ENCODE measurements at places on chromosomes 7 and 10.

DNA sequence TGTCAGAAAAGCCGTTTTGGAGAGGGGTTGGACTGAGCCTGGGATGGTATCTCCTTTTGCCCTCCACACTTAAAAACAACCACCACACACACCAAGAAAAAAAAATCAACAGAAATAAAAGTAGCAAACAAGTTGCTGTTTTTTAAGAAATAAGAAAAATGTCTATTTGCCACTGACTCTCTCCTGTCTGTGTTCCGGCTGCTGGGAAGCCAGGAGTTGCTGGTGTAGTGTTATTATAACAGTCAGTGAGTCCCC lies 163 bp downstream of the EGR2 start:
- DNase-seq, result no peak

- no peak for DNase-seq
These were observed 183.6 kb upstream of the DGKB start for GRCh38 chr7:15086131-15086611.

GRCh38 chr10:132421847-132422751 lies 25.1 kb downstream of the PWWP2B start:
- DNase-seq, result no peak

GRCh38 chr7:79292834-79293233 lies 160.6 kb downstream of the MAGI2 start:
- no peak for DNase-seq

DNA sequence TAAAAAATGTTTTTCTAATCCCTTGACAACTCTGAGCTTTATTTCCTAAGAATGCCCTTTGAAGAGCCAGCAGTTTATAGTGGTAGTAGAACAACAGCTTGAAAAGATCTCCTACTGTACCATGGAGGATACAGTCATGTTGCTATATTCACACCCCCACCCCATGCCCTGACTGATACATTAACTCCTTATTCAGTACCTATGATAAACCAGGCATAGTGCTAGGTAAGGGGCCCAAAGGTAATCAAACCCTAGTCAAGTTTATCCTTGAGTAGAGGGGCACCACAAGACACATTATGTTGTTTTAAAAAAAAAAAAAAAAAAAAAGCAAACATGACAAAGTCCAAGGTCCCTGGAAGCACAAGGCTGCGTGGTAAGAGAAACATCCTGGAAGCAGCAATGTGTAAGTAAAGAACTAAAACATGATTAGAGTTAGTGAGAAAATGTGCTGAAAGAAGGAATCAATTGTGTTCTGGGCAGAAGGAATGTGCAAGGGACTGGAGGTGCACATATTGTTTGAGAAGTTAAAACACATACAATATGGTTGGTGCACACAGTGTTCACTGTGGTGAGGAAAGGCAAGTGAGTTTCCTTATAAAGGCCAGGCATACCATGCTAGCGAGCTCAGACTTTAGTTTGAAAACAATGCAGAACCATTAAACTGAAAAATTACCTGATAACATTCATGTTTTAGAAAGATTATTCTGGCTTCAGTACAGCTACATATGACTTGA lies 51.2 kb downstream of the PDE1C start:
- no peak for DNase-seq

GRCh38 chr7:143287935-143288826 lies at the start of gene CASP2:
TSS of gene CASP2 (plus strand) at chr7:143288351. CDS start at chr7:143288456, 105 bp downstream.
- DNase-seq, result peak; percentile 99

GRCh38 chr7:105132835-105133234 lies 118.8 kb downstream of the KMT2E start:
- no peak for DNase-seq

- peak; percentile 84 for DNase-seq
These were observed at the start of gene COL13A1 for GRCh38 chr10:69801434-69802315. TSS of gene COL13A1 (plus strand) at chr10:69801906. CDS start at chr10:69802424, 518 bp downstream.

Data from posterior vena cava (tissue), 2 donors.